Esophagus muscularis mucosa (tissue), 4 donors: ENCODE measurements at places on chromosomes 3 and 15. TPM values are rescaled to one million over a fixed set of nuclear protein-coding genes. Genes with fewer than 3 reads are reported as not detected.

- H3K27ac ChIP-seq: no peak overlapping the region
- H3K4me1 ChIP-seq: no peaks in the 10 kb centered on the region
- DNase-seq: no peak
- no peak overlapping the region for H3K4me3 ChIP-seq
These were observed 49.1 kb downstream of the CYP19A1 start for GRCh38 chr15:51289290-51289689.

Gene GOLGA6B
- not detected for total RNA-seq

Gene ASB14
- not detected for total RNA-seq

- peaks cover 82% of the 10 kb centered on the region for H3K4me1 ChIP-seq
- H3K27me3 ChIP-seq: no peaks in the 10 kb centered on the region
- peak overlapping the region; percentile 27 for H3K27ac ChIP-seq
- no peak overlapping the region for H3K4me3 ChIP-seq
- peaks cover 47% of the 10 kb centered on the region for H3K36me3 ChIP-seq
- DNase-seq: no peak
These were observed 13.2 kb downstream of the TKT start for GRCh38 chr3:53242642-53243041.

GRCh38 chr3:177596248-177596815 lies 399.1 kb upstream of the TBL1XR1 start:
- no peaks in the 10 kb centered on the region for H3K27me3 ChIP-seq
- no peaks in the 10 kb centered on the region for H3K36me3 ChIP-seq
- no peak for DNase-seq
- peaks cover 70% of the 10 kb centered on the region for H3K4me1 ChIP-seq
- no peak overlapping the region for H3K4me3 ChIP-seq
